ENCODE measurements at places on chromosomes 12 and 14.

DNA sequence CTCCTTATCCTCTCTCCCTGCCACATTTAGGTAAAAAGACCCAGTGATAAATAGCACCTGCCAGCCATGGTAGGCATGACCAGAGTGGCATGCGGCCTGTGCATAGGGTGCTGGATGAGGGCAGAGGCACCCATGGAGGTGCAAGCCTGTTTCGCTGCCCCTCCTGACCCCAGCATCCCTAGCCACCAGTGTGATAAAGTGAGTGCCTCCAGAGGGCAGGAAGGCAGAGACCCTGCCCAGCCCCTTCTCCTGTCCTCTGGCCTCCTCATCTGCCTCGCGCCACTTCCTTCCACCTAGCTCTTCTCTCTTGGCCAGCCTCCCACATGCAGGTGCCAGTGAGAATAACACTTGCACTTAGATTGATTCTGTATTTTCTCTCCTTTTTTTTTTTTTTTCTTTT, 108.3 kb upstream of the FUT8 start:
- no peak for DNase-seq

- DNase-seq, result no peak
Measured at GRCh38 chr14:68253878-68254528, 434.4 kb downstream of the RAD51B start.

DNA sequence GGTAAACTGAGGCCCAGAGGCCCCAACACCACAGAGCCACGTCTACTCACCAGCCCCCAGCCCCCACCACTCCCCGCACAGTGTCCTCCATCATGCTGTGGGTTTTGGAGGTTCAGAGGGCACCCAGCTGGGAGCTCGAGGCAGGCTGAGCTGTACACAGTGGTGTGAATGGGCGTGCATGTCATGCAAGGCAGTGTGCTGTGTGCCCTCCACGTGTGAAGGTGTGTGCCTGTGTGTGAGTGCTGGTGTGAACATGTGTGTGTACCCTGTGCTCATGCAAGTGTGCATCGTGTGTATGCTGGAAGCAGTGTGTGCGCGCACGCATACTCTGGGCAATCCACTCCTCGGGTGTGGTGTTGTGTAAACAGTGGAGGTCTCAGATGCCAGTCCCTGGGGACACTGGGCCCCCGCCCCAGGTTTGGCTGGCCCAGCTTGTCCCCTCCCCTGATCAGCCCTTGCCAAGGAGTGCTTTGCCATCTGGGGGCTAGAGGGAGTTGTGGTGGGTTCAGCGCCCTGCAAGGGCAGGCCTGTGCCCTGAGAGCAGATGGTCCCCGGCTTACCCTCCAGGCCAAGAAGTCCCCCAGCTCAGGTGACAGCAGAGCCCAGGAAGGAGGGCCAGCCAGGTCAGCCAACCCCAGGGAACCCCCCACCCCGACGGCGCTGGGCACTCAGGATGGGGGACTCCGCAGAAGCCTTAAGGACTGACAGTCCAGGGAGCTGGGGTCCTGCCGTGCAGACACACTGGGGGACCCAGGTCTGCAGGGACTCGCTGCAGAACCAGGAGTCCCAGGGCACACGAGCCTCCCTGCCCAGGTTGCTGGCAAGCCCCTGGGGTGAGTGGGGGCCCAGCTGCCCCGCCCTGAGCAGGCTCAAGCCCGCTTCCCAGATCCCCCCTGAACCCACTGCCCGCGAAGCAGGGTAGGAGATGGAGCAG, 23.8 kb upstream of the GPR132 start:
- DNase-seq, result peak; percentile 21

DNA sequence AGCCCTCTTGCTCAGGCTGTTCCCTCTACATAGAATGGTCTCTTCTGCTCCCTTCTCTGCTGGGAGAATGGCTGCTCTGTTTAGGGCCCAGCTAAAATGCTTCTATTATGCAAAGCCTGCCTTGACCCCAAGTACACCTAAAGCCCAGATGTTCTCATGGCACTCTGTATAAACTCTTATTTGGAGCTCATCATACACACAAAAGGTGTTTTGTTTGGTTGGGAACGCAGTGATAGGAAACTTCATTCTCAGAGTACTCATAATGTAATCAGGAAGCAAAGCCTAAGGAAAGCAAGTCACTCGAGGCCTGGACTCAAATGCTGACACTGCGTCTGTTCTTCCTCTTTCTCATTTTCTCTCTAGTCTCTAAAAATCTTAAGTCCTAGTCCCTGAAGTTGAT, 38.2 kb upstream of the SYCP3 start:
- DNase-seq, result no peak
